Mucosa of gallbladder (tissue), 1 donor: ENCODE measurements at places on chromosomes 16 and 17.

GRCh38 chr16:987906-988305 lies 6.3 kb downstream of the SOX8 start:
- no peak for DNase-seq

GRCh38 chr17:32388613-32389459 lies 38.9 kb downstream of the ZNF207 start:
- DNase-seq = no peak

- DNase-seq = no peak
Measured at GRCh38 chr17:55873017-55873758, 122.3 kb downstream of the PCTP start.

DNA sequence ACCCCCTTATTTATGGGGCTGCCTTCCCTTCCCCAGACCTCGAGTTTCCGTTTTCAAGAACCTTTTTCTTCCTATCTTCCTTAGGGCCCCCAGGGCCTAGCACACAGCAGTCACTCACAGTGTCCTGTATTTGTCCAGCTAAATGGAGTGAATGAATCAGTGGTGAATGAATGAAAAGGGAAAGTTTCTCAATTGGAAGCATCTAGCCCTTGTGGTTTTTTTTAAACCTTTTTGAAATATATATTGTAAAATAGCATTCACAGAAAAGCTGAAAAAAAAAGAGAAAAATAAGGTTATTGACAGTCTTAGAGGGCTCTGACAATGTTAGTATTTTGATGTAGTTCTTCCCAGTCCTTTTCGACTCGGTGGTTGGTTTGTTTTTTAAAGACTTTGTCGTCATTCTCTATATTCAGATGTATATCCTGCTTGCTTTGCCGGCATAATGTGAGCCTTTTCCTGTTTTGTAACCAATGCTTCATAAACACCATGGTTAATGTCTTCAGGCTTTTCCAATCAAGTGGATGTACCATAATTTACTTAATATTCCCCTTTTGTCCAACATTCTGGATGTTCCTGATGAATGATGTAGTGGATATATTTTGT lies 45.3 kb downstream of the RAI1 start:
- DNase-seq = no peak

DNA sequence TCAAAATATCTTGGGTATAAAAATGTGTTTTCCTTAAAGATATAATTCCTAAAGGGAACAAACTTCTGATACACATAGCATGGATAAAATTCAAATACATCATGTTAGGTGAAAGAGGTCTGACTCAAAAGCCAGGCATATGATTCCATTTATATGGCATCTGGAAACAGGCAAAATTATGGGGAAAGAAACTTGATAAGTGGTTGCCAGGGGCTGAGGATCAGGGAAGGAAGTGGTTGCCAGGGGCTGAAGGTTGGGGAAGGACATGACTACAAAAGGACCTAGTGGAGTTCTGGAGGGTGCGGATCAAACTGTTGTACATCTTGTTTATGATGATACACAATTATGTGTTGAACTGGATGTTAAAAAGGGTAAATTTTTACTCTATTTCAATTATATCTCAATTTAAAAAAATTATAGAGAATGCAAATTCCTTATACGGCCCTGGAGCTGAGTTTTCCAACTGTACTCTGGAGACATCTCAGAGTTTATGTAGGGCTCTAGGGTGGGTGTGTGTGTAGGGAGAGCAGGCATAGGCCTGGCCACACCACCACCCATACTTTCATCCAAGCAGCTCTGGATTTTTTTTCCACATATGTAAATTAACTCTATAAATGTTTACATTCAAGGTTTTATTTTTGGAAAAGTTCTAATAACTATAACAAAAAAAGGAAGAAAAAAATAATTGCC lies 55.0 kb downstream of the AMFR start:
- DNase-seq = no peak

- DNase-seq = no peak
Measured at GRCh38 chr16:12575288-12575687, 228.4 kb downstream of the CPPED1 start.

DNA sequence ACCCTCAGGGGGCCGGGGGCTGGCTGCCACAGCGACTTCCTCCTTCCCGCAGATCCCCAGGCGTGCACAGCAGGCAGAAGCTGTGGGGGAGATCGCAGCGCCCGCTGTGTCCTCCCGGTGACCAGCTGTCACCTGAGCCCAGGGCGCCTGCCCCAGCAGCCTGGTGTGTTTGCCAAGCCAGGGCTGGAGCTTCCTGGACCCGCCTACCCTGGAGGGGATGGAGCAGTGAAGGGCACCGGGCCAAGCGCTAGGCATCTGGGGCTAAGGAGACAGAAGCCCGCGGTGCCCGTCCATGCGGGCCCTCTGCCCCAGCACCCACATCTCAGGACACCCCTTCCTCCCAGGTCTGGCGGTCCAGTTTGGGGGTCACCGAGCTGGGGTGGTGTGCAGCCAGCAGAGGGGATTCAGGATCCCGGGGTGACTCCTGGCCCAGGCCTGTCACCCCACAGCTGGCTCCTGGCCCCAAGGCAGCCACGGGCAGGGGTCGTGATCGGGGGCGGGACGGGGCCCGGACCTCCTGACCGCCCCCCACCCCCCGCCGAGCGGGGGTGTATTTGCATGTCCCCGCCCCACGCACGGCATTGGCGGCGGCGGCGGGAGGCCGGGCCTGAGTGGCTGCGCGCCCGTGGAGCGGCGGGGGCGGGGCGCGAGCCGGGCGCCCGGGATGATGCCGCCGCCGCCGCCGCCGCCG lies at the start of gene RAB26:
Gene RAB26 (plus strand): TSS at position 645 of the 691 bp plus-strand sequence. CDS start 159 bp downstream, outside the sequence.
- peak; percentile 82 for DNase-seq

DNA sequence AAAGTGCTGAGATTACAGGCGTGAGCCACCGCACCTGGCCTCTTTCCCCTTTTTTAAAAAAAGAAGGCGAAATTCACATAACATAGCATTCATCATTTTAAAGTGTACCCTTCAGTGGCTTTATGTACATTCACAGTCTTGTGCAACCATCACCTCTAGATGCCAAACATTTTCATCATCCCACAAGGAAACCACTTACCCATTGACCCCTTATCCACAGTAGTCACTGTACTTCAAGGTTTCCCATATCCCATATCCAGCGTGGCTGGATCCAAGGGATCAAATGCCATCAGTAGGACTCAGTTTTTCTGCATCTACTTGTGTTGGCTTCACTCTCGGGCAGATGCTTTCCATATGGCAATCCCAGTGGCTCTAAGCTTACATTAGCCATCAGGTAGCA lies 50.3 kb downstream of the BMERB1 start:
- DNase-seq = no peak

- peak; percentile 35 for DNase-seq
Measured at GRCh38 chr17:39239640-39240314, 14.0 kb upstream of the STAC2 start.

DNA sequence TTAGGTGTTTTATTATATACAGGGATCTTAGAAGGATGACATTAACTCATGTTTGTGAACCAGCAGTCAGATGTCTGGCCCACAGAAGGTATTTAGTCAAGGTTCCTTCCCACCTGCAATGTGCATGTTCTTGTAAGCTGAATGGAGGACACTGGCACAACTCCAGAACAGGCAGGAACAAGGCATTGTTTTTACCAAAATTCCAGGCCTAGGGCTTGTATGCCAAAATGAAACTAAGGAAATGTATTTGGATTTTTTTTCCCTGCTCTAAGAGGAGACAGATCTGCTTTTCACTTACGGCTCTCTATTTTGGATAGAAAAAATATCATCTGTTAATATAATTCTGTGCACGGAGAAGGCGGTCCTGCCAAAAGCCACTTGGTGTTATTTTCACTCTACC lies 312.5 kb downstream of the GRIN2A start:
- DNase-seq = no peak

DNA sequence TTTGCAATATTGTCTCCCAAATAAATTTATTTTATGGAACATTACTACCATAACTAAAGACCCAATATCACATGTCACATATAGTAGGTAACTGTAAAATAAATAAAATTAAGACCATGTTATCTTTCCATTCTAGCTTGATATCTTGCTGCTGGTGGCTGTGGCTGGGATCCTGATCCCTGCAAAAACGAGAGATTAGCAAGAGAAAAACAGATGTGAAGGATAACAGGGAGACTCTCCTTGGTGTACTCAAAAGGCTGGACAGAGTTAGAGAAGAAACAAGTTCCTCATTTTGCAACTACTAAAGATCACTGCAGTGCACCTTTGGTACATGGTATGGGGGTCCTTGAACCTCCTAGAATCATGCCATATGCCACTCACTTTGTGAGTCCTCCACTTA lies 49.7 kb downstream of the ARHGAP27 start:
- DNase-seq = no peak

DNA sequence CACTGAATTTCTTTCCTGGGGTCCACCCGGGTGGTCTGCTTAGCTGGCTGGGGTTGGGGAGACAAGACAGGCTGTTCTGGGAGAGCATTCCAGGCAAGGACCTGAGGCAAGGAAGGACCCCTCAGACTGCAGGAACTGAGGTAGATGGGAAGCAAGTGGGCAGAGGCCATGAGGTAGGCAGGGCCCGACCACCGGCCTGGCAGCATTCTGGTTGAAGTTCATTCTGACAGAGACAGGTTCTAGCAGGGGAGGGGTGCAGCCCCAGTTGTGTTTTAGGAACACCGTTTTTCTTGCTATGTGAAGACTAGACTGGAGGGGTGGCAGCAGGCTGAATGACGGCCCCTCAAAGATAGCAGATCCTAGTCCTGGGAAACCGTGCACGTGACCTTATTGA lies 17.5 kb downstream of the B9D1 start:
- DNase-seq = no peak

GRCh38 chr17:2266045-2266864 lies 37.3 kb downstream of the SMG6 start:
- DNase-seq = peak; percentile 59

DNA sequence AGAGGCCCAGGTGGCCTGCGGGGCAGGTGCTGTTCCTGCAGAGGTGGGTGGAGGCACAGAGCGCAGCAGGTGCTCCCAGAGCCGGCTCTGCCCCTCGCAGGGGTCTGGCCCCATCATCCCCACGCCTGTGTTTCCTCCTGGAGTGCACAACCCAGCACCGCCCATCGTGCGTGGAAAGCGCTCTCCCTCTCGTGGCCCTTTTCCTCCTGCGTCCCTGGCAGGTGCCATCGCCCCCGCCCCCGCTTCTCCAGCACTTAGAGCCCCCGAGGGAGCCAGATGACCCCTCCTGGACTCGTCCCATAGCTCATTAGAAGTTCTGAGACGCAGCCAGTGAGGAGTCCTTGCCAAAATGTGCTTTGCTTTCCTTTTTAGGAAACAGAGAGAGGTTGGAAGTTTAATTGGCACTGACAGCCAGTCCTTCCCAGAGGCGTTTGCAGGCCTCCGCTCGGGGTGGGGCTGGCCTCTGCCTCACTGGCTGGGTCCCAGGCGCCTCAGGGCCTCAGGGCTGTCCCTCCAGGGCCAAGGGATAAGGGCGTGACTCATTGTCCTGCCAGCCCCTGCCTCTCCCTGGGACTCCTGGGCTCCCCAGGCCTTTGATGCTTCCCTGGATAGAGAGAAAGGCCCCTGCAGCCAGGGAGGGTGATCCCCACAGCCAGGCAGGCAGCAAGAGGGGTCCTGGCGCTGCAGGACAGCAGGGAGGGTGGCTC lies 32.2 kb upstream of the CHMP6 start:
- peak; percentile 45 for DNase-seq

DNA sequence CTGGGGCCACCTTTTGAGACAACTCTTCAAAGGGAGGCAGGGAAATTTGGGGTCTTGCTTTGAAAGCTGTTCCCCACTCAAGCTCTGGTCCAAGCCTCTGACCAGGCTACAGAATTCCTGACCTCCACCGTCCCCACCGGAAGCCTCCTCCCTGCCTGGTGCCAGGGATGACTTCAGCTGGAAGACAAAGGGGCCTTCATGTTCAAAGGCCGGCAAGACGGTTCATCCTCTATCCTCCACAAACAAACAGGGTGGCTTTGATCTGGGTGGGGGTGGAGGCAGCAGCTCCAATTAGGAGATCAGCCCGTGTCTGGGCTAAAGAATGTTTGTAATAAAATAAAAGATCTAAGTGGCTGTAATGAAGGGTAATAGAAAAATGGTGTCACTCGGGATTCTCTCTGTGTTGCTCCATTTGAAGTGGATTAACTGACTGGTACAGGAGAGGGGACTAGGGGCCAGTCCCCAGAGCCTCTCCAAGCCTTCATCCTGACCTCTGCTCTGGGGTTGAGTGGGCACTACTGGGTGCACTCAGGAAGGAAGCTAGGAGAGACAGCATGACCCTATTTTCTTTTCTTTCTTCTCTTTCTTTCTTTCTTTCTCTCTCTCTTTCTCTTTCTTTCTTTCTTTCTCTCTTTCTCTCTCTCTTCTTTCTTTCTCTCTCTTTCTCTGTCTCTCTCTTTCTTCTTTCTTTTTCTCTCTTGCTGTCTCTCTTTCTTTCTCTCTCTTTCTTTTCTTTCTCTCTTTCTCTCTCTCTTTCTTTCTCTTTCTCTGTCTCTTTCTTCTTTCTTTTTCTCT lies 27.5 kb upstream of the NKD1 start:
- no peak for DNase-seq

DNA sequence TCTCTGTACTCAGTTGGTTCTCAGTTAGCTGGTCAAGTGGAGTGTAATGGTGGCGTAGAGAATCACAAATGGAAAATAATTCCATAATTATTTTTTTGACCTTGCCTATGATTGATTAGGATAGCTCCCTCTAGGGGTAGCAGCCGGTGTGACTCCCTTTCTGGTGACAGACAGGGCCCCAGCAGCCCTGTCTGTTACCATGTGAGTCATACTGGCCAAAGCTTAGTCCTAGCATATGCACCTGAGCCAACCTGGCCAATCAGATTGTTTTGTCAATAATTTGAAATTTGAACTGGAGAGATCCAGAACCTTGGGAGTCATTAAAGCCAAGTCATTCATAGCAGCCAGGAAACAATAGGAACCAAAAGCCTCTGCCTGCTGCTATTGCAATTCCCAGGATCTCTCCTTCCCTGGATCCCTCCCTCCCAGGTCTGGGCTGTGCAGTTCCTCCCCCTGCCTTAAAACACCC lies 5.6 kb downstream of the PNPO start:
- DNase-seq = peak; percentile 90
